Prostate gland (tissue), 2 donors: ENCODE measurements at places on chromosomes 7 and 10.

DNA sequence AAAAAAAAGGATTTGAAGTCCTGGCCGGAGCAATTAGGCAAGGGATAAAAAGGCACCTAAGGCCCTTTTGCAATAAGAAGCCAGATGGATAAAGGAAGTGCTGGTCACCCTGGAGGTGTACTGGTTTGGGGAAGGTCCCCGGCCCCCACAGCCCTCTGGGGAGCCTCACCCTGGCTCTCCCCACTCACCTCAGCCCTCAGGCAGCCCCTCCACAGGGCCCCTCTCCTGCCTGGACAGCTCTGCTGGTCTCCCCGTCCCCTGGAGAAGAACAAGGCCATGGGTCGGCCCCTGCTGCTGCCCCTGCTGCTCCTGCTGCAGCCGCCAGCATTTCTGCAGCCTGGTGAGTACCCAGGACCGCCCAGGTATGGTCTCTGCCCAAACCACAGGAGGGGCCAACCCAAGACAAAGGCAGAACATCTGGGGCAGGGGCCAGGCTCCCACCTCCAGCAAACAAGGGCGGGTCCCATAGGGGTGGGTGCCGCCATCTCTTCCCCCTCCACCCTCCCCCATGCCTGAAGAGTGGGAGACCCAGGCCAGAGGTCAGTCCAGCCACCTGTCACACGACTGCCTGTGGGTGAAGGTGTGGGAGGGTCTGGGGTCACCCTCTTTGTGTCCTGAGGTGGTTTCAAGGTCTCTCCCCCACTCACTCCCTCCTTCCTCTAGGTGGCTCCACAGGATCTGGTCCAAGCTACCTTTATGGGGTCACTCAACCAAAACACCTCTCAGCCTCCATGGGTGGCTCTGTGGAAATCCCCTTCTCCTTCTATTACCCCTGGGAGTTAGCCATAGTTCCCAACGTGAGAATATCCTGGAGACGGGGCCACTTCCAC is at the start of gene PILRB:
PILRB (plus strand) TSS at position 91 of the 830 bp plus-strand sequence; CDS start at position 277, 186 bp downstream.
- H3K4me3 ChIP-seq = no peak within 1 kb of the TSS
- no peak for DNase-seq
- no peaks in the 10 kb centered on the region for H3K27me3 ChIP-seq
- H3K36me3 ChIP-seq = peaks cover 2% of the 10 kb centered on the region

DNA sequence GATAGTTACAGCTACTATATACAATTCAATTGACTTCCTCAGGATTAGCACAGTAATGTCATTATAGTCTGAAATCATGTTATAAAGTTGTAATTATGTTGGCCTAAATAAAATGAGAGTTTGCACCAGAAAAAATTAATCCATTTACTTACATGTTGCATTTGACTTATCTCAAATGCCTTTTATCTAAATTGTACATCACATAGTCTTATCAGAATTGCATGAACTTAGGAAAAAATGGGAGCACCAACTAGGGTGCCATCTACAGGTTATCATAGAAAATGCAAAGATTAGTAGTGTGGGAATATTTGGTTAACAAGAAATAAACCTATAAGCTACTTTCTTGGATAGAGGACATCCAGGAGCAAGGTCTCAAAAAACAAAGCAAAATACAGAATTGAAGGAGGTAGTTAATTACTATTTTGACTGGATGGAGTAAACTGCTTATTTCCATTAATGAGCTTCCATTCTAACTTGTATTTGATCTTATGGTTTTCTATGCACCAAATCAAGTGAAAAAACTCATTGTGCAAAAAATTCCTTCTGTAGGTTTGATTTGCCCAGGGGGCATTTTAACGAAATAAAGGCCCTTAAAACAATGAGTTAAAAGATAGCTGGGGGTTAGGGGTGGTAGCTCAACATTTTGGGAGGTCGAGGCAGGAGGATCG is 60.0 kb upstream of the ORC5 start:
- no peaks in the 10 kb centered on the region for H3K4me1 ChIP-seq
- H3K27ac ChIP-seq = no peak overlapping the region
- H3K27me3 ChIP-seq = no peaks in the 10 kb centered on the region
- H3K36me3 ChIP-seq = no peaks in the 10 kb centered on the region
- DNase-seq = no peak
- no peak overlapping the region for H3K4me3 ChIP-seq

GRCh38 chr7:2000153-2000687 is 232.5 kb downstream of the MAD1L1 start:
- H3K27ac ChIP-seq = no peak overlapping the region
- no peaks in the 10 kb centered on the region for H3K27me3 ChIP-seq
- H3K4me3 ChIP-seq = no peak overlapping the region
- no peak for DNase-seq
- no peaks in the 10 kb centered on the region for H3K4me1 ChIP-seq
- H3K36me3 ChIP-seq = no peaks in the 10 kb centered on the region

- DNase-seq = no peak
- no peaks in the 10 kb centered on the region for H3K4me1 ChIP-seq
- no peaks in the 10 kb centered on the region for H3K36me3 ChIP-seq
- H3K27ac ChIP-seq = no peak overlapping the region
- H3K27me3 ChIP-seq = no peaks in the 10 kb centered on the region
Measured at GRCh38 chr10:2938869-2939268, 128.5 kb upstream of the PFKP start.

- H3K36me3 ChIP-seq = no peaks in the 10 kb centered on the region
- no peak overlapping the region for H3K4me3 ChIP-seq
- no peak overlapping the region for H3K27ac ChIP-seq
- no peak for DNase-seq
- H3K27me3 ChIP-seq = no peaks in the 10 kb centered on the region
- no peaks in the 10 kb centered on the region for H3K4me1 ChIP-seq
Measured at GRCh38 chr10:52993109-52993508, 220.5 kb upstream of the MBL2 start.

DNA sequence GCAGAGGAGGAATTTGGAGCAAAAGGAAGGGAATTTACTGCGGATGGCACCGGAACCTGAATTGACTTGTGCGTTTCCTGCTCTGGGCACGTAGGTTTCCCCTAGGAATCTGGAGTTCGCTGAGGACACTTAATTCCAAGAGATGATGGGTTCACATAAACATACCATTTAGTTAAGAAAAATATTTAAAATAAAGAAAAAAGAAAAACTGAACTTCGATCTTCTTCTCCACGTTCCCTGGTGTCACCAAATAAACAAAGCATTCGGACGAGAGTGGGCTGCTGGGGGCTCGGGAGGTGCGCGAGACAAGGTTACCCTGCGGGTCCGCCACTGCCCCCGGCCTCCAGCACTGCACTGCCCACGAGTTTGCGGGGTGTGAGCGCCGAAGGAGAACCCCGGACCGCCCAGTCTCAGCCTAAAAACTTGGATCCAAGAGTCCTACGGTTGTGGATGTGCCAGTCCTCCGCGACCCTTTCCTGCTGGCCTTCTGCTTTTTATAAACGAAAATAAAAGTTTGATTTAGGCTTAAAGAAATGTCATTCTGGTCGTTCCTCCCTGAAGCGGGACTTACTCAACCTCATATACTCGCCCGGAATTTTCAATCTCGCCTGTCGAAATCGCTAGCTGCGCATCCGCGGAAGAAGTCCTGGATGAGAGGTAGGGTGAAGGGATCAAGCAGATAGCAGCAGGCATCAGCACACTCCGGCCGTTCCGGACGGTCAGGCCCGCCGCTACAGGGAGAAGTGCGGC is 30.3 kb downstream of the SKIDA1 start:
- peak overlapping the region; percentile 64 for H3K4me3 ChIP-seq
- peak overlapping the region; percentile 36 for H3K27ac ChIP-seq
- H3K36me3 ChIP-seq = no peaks in the 10 kb centered on the region
- no peaks in the 10 kb centered on the region for H3K27me3 ChIP-seq
- no peak for DNase-seq
- H3K4me1 ChIP-seq = no peaks in the 10 kb centered on the region

DNA sequence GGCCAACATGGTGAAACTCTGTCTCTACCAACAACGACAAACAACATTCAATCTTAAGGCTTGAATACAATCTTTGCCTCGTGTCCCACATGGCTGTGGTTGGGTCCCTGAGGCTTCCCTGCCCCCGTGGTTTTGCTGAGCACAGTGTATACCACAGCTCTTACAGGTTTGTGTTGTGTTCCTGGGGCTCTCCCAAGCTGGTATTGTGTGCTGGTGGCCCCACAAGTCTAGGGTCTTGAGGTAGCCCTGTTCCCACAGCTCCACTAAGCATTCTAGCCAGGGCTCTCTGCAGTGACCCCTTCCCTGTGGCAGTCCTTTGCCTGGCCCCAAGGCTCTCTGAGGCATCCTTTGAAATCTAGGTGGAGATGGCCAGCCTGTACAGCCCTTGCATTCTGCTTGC is 68.0 kb upstream of the CCNY start:
- no peaks in the 10 kb centered on the region for H3K4me1 ChIP-seq
- H3K4me3 ChIP-seq = no peak overlapping the region
- no peaks in the 10 kb centered on the region for H3K27me3 ChIP-seq
- no peak overlapping the region for H3K27ac ChIP-seq
- no peak for DNase-seq
- H3K36me3 ChIP-seq = no peaks in the 10 kb centered on the region

- no peaks in the 10 kb centered on the region for H3K27me3 ChIP-seq
- no peak overlapping the region for H3K4me3 ChIP-seq
- no peak overlapping the region for H3K27ac ChIP-seq
Measured at GRCh38 chr7:80699045-80699638, 60.7 kb downstream of the CD36 start.

GRCh38 chr7:101954499-101954898 is 137.1 kb downstream of the CUX1 start:
- H3K36me3 ChIP-seq = no peaks in the 10 kb centered on the region
- H3K4me1 ChIP-seq = no peaks in the 10 kb centered on the region
- H3K27ac ChIP-seq = no peak overlapping the region
- H3K27me3 ChIP-seq = no peaks in the 10 kb centered on the region
- DNase-seq = no peak
- no peak overlapping the region for H3K4me3 ChIP-seq

- peak; percentile 21 for DNase-seq
- no peaks in the 10 kb centered on the region for H3K36me3 ChIP-seq
- peak within 1 kb of the TSS; percentile 20 for H3K4me3 ChIP-seq
- no peak within 1 kb of the TSS for H3K27ac ChIP-seq
- peaks cover 3% of the 10 kb centered on the region for H3K4me1 ChIP-seq
- no peaks in the 10 kb centered on the region for H3K27me3 ChIP-seq
Measured at GRCh38 chr7:77199013-77199966, at the start of gene FGL2. Gene FGL2, minus strand, starts transcription at chr7:77199819. Its CDS starts 26 bp downstream, at chr7:77199793.

GRCh38 chr10:11874568-11875493 is 51.7 kb downstream of the PROSER2 start:
- H3K36me3 ChIP-seq = no peaks in the 10 kb centered on the region
- peaks cover 21% of the 10 kb centered on the region for H3K4me1 ChIP-seq
- H3K27me3 ChIP-seq = no peaks in the 10 kb centered on the region
- peak overlapping the region; percentile 17 for H3K4me3 ChIP-seq

DNA sequence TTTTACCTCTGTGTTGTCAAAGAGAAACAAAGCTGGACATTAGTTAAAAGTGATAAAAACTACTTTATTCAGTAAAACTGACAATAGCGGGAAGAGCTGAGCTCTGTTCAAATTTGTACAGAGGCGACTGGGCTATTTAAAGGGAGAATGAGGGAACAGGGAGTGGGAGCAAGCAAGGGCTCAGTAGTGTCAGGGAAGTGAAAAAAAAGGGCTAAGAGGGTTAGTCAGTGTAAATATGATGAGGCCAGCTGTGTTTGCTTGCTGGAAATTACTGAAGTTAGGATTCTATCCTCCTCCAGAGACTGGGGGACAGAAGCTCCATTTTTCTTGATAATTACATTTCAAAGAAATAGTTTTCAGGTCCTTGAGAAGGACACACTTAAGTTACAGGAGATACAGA is 232.5 kb downstream of the SH2D4B start:
- DNase-seq = no peak
- no peaks in the 10 kb centered on the region for H3K4me1 ChIP-seq
- no peaks in the 10 kb centered on the region for H3K36me3 ChIP-seq
- H3K27ac ChIP-seq = no peak overlapping the region
- no peaks in the 10 kb centered on the region for H3K27me3 ChIP-seq

GRCh38 chr7:48637382-48637781 is 287.0 kb upstream of the CDC14C start:
- no peak overlapping the region for H3K4me3 ChIP-seq
- no peaks in the 10 kb centered on the region for H3K4me1 ChIP-seq
- H3K36me3 ChIP-seq = no peaks in the 10 kb centered on the region
- no peak for DNase-seq
- H3K27ac ChIP-seq = no peak overlapping the region

DNA sequence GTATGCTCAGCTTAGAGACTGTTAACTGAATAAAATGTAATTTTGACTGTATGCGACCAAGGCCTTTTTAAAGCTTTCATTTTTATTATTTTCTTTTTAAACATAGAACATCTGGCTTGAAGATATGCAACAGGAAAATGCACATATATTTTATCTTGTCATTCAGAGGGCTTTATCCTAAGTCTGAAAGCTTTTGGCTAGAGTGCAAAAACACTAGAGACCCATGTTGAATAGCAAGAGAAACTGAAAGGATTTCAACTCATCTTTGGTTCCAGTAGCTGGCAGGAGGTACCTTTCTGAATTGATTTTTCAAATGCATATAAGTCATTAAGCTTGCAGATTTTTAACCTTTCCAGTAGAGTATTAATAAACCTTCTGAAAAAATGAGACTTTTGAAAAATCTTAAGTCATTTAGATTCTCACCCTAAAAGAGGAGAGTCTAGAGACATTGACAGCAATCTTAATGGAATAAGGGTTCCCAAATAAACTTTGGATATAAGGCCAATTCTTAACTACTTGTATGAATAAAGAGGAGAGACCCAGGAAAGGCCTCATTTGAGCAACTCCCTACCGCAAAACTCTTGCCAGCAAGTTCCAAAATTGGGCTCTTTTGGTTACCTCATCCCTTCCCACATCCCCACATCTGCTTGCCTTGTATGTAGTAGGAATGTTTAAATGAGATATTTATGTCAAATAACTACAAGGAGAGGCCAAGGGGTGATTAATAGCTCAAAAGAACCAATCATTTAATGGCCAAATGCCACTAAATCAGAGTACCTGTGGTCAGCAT is 454.4 kb downstream of the HTR7 start:
- no peaks in the 10 kb centered on the region for H3K27me3 ChIP-seq
- no peak overlapping the region for H3K4me3 ChIP-seq
- no peak overlapping the region for H3K27ac ChIP-seq
- no peaks in the 10 kb centered on the region for H3K36me3 ChIP-seq
- H3K4me1 ChIP-seq = no peaks in the 10 kb centered on the region
- DNase-seq = no peak

DNA sequence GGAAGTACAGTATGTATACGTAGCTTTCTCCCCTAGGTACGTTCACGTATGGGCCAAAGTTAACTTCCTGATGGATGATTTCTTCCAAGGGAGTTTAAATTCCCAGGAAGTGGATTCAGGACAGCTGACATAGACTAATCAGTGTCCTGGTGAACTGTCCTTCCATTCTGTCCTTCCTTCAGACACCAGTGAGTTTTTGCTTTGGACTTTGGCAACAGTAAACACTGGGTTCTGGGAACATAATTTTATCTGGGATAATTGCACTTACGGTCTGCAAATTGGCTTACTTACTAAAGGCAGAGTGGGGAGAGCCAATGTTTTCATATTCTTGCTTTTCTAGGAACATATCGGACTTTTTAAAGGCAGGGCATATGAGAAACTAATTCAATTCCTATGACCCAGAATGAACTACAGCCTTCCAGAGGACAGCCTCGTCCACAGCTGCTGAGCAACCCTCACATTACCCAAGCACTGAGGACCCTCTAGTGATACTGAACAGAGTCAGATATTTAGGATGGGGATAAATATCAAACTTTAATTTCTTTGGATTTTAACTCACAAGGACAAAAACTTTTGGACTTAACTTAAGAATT is 97.9 kb downstream of the RAB18 start:
- no peak for DNase-seq
- no peaks in the 10 kb centered on the region for H3K36me3 ChIP-seq
- no peak overlapping the region for H3K4me3 ChIP-seq
- no peak overlapping the region for H3K27ac ChIP-seq
